CD8-positive, alpha-beta memory T cell (primary cell): ENCODE measurements at places on chromosomes 11 and 22. TPM values are rescaled to one million over a fixed set of nuclear protein-coding genes. Genes with fewer than 3 reads are reported as not detected.

DNA sequence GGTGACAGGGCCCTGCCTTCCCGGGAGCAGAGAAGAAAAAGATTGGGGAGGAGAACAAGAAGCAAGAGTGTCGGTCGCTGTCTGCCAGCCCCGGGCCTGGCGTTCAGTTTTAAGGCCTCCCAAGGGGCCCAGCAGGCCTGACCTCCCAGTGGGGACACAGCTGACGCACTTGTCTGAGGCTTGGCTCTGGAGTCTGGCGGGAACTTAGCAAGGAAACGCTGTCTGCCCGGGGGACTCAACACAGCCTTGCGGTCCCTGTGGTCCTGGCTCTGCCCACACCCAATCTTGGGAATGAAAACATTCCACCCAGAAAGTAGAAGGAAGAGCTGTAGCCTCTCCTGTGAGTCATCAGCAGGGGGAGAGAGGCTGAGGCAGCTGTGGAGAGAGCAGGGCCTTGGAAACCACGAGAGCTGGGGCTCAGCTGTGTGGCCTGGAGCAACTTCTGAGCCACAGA lies 54.4 kb downstream of the TRAF6 start:
- no peak for DNase-seq
- no peak overlapping the region for H3K4me3 ChIP-seq
- H3K27ac ChIP-seq = no peak overlapping the region
- H3K36me3 ChIP-seq = peaks cover 6% of the 10 kb centered on the region
- no peaks in the 10 kb centered on the region for H3K27me3 ChIP-seq
- peaks cover 35% of the 10 kb centered on the region for H3K4me1 ChIP-seq

DNA sequence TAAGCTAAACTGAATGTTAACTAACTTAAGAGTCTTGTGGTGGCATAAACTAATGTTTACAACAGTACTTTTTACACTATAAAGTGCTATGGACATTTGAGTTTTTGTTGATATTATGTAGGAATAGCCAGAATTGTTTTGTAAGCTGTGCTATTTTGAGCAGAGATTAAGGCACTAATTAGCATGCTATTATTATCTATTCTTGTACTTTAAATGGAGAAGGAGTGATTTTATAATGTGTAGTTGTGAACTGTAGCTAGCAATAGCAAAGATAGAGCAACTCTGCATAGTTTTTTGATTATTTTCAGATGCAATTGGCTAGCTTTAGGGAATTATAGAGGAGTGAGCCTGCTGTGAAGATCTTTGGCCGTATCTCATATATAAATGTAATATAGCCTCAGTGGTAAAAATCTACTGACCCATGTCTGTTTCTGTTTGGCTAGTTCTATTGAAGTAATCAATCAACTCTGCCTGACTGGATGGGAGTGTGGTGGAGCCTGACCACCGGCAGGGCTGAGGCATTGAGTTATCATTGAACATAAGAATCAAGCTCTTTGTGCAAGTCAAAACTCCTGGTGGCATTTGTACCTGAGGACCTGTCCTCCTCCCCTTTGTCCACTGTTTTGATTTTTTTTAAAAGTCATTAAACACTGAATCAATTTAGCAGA lies 34.3 kb downstream of the NCAM1 start:
- H3K27ac ChIP-seq = no peak overlapping the region
- H3K27me3 ChIP-seq = no peaks in the 10 kb centered on the region
- H3K4me1 ChIP-seq = no peaks in the 10 kb centered on the region
- H3K36me3 ChIP-seq = no peaks in the 10 kb centered on the region

DNA sequence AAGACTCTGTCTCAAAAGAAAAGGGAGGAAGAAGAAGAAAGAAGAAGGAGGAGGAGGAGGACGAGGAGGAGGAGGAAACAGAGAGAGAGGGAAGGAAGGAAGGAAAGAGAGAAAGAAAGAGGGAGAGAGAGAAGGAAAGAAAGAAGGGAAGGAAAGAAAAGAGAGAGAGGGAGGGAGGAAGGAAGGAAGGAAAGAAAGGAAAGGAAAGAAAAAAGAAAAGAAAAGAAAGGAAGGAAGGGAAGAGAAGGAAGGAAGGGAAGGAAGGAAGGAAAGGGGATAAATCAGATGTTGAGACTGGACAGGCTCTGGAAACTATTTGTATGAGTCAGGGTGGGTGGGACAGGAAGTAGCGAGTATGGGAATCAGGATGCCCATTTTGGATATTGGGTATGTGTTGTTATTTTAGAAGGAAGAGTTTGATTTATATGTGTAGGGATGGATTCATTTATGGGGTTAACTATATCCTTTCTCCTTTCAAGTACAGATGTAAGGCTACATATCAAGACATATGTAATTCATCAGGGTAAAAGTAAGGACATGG lies 6.0 kb upstream of the RPL3 start:
- no peak overlapping the region for H3K27ac ChIP-seq
- no peaks in the 10 kb centered on the region for H3K36me3 ChIP-seq
- H3K4me3 ChIP-seq = no peak overlapping the region
- no peak for DNase-seq
- H3K27me3 ChIP-seq = no peaks in the 10 kb centered on the region

- H3K4me1 ChIP-seq = no peaks in the 10 kb centered on the region
- H3K27ac ChIP-seq = no peak overlapping the region
- no peak for DNase-seq
Measured at GRCh38 chr22:43479301-43479950, 67.6 kb downstream of the MPPED1 start.

- H3K36me3 ChIP-seq = no peaks in the 10 kb centered on the region
- H3K4me1 ChIP-seq = no peaks in the 10 kb centered on the region
- no peak for DNase-seq
- no peak overlapping the region for H3K27ac ChIP-seq
Measured at GRCh38 chr11:41954034-41954433, 494.6 kb upstream of the LRRC4C start.

- H3K4me1 ChIP-seq = no peaks in the 10 kb centered on the region
- H3K27ac ChIP-seq = no peak within 1 kb of the TSS
- no peak within 1 kb of the TSS for H3K4me3 ChIP-seq
- H3K27me3 ChIP-seq = peaks cover 3% of the 10 kb centered on the region
- DNase-seq = no peak
Measured at GRCh38 chr11:94400839-94401772, at the start of gene GPR83. GPR83 (minus strand) TSS chr11:94401419; CDS start chr11:94401247, 172 bp downstream.

- peaks cover 15% of the 10 kb centered on the region for H3K4me1 ChIP-seq
- H3K27ac ChIP-seq = no peak overlapping the region
- no peak for DNase-seq
- no peak overlapping the region for H3K4me3 ChIP-seq
Measured at GRCh38 chr22:50630376-50630775, 2.4 kb upstream of the ARSA start.

DNA sequence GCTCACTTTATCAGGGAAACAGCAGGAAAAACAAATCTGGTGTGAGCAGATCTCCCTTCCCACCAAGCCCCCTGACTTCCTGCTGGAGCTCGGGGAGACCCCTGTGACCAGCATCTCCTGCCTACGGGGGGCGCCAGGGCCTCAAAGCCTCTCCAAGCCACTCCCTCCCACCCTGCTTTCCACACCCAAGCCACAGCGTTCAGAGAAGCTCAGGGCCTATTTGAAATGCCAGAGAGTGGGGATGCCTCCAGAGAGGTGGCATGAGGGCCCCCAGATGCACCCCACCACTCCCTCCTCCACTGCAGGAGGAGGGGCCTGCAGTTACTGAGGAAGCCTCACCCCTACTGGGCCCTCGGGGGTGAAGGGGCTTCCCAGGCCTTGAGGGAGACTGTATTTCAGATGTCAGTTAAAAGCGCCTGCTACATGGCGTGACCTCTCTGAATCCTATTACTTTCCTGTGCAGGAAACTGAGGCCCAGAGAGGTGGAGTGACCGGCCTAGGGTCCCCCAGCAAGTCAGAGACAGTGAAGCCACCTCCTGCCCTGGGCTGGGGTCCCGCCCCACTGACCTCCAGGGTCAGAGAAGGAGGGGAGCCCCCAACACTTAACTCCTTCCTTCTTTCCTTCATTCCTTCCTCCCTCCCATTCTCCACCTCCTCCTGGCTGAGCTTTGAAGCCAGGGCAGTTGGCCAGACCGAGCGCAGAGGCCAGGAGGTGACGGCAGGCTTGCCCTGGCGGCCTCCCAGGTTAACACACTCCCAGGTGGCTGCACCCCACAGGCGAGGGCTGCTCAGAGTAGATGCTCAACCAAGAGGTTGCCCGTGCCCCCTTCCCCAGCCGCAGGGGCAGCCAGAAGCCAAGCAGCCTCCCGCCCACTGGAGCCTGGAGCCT lies 6.0 kb upstream of the CDKN1C start:
- peak overlapping the region; percentile 63 for H3K4me3 ChIP-seq
- peak overlapping the region; percentile 71 for H3K27ac ChIP-seq
- DNase-seq = no peak
- no peaks in the 10 kb centered on the region for H3K27me3 ChIP-seq
- H3K4me1 ChIP-seq = peaks cover 34% of the 10 kb centered on the region

DNA sequence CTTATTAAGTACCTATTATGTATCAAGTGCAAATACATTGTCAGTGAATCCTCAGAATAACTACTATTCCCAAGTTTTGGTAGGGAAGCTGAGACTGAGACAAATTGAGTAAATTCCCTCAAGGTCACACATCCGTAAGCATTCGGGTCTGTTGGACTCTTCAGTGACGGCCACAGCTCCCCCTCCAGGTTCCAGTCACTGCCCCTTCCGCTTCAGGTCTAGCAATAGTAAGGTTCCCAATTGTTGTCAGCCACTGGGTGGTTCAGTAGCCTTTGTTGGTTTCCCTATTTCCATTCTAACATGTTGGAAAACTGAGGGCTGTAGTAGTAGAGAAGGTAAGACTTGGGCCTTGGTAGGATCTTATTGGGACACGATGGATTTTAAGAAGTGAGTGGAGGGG lies 54.9 kb upstream of the TNRC6B start:
- peaks cover 4% of the 10 kb centered on the region for H3K36me3 ChIP-seq
- H3K4me1 ChIP-seq = peaks cover 8% of the 10 kb centered on the region
- DNase-seq = no peak
- H3K27ac ChIP-seq = no peak overlapping the region
- H3K27me3 ChIP-seq = no peaks in the 10 kb centered on the region

- H3K4me1 ChIP-seq = peaks cover 8% of the 10 kb centered on the region
- no peak for DNase-seq
- peak overlapping the region; percentile 98 for H3K27ac ChIP-seq
Measured at GRCh38 chr11:65478388-65479183, 20.3 kb upstream of the MALAT1 start.

DNA sequence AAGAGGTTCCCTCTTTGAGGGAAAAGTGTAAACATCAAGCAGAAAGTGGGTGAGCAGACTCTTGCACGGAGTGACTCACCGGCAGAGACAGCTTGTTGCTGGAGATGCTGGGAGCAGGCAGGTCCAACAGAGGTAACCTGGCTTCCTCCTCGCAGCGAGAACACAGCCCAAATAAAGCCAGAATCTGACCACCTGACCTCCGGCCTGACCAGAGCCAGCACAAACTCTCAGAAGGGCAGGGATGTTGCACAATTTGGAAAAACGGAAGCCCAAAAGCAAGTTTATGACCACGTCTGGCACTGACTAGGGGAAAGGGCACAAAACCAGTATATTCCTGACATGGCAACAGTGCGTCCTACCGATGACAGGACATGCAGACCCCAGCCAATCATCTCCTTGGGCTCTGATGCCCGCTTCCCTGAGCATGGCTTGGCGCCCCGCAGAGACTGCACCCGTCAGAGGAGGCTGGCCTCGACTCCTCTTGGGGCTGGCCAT lies 5.4 kb downstream of the SMCO4 start:
- no peak for DNase-seq
- H3K27ac ChIP-seq = no peak overlapping the region
- H3K36me3 ChIP-seq = no peaks in the 10 kb centered on the region
- no peak overlapping the region for H3K4me3 ChIP-seq
- H3K4me1 ChIP-seq = no peaks in the 10 kb centered on the region
- H3K27me3 ChIP-seq = no peaks in the 10 kb centered on the region

DNA sequence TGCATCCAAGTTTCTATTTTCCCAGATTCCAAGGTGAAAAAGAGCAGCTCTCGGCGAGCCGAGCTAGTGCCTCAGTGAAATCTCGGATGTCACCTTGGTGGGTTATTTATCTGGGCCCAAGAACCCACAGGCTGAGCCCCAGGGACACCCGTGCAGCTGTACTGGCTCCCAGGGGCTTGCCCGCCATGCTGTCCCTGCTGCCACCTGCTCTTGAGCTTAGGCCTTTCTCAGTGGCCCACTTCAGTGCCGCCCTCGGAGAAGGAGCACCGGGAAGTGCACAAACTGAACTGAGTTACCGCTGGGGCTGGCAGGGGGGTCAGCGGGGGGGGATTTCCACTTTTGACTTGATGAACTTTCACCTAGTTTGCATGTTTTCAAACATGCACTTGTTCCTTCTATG lies 27.9 kb downstream of the CPT1A start:
- peaks cover 16% of the 10 kb centered on the region for H3K4me1 ChIP-seq
- no peak for DNase-seq
- peaks cover 11% of the 10 kb centered on the region for H3K36me3 ChIP-seq
- H3K27me3 ChIP-seq = no peaks in the 10 kb centered on the region

- H3K4me3 ChIP-seq = no peak overlapping the region
- H3K27ac ChIP-seq = no peak overlapping the region
- H3K27me3 ChIP-seq = no peaks in the 10 kb centered on the region
- no peaks in the 10 kb centered on the region for H3K36me3 ChIP-seq
- DNase-seq = no peak
Measured at GRCh38 chr11:18580113-18580766, 8.3 kb downstream of the UEVLD start.

DNA sequence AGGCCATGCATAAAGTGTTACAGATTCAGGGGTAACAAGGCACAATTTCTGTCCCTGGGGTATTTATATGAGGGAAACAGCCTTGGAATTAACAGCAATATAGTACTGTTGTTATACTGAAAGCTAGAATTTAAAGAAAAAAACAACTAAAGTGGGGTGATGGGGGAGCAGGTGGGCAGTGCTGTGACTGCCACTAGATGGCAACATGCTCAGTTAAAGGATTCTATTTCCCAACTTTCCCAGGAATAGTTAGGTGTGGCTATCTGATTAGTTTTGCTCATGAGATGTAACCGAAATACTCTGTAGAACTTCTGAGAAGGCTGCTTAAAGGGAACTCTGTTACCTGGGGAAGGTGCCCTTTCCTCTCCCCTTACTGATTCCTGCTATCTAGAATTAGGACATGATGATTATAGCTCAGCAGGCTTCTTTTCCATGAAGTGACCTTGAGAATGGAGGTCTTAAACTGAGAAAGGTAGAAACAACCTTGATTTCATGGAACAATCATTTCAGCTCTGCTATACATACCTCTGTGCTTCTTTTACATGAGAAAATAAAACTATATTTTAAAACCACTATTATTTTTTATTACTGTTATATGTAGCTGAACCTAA lies 102.6 kb downstream of the RELT start:
- DNase-seq = no peak
- no peak overlapping the region for H3K4me3 ChIP-seq
- no peaks in the 10 kb centered on the region for H3K4me1 ChIP-seq
- no peaks in the 10 kb centered on the region for H3K36me3 ChIP-seq

- no peaks in the 10 kb centered on the region for H3K36me3 ChIP-seq
- no peaks in the 10 kb centered on the region for H3K27me3 ChIP-seq
- no peak for DNase-seq
Measured at GRCh38 chr11:124943254-124943616, 7.4 kb upstream of the HEPACAM start.

The ZC3H12C gene
- not detected for polyA plus RNA-seq

The CASP5 gene
- not detected for polyA plus RNA-seq

The DTX4 gene
- 0.98 TPM for polyA plus RNA-seq

The FXYD6 gene
- not detected for polyA plus RNA-seq

The HPX gene
- not detected for polyA plus RNA-seq

The PARVA gene
- polyA plus RNA-seq = 0.59 TPM

The SAA2 gene
- polyA plus RNA-seq = not detected

The MUC15 gene
- not detected for polyA plus RNA-seq

The RTL10 gene
- polyA plus RNA-seq = 10.8 TPM
